Progenitor cell of endocrine pancreas (in vitro differentiated cells): ENCODE measurements at places on chromosomes 5 and 9.
A peak's percentile ranks its signal among the peaks of the same experiment; 100 is the strongest.

- DNase-seq = no peak
These were observed 555.8 kb upstream of the CDH9 start for GRCh38 chr5:27594141-27594540.

GRCh38 chr5:132190161-132190817, 37.4 kb downstream of the P4HA2 start:
- DNase-seq = no peak

- DNase-seq = no peak
These were observed 505.3 kb downstream of the CCDC171 start for GRCh38 chr9:16058131-16058549.

GRCh38 chr5:170479484-170479883, 24.3 kb upstream of the KCNIP1 start:
- no peak for DNase-seq

GRCh38 chr5:7540736-7541485, 145.0 kb downstream of the ADCY2 start:
- DNase-seq = no peak

GRCh38 chr9:71692337-71692736, 76.0 kb downstream of the CEMIP2 start:
- DNase-seq = no peak

GRCh38 chr5:158990979-158991775, 108.5 kb downstream of the EBF1 start:
- no peak for DNase-seq

DNA sequence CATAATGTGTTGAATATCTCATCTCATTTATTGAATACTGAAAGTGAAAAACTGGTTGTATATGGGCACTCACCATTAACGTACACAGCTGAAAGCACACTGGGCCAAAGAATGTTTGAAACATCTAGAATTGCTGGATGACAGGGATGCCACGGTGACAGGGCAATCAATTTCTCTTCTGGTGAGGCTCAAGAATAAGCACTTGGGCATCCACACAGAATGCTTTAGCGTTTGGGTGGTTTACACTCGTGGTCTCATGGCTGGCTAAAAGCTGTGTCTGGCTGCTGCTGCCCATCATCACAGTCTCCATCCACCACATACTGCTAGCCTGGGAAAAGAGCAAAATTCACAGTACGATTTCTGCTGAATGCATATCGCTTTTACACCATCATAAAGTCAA, 30.7 kb upstream of the IL31RA start:
- no peak for DNase-seq

DNA sequence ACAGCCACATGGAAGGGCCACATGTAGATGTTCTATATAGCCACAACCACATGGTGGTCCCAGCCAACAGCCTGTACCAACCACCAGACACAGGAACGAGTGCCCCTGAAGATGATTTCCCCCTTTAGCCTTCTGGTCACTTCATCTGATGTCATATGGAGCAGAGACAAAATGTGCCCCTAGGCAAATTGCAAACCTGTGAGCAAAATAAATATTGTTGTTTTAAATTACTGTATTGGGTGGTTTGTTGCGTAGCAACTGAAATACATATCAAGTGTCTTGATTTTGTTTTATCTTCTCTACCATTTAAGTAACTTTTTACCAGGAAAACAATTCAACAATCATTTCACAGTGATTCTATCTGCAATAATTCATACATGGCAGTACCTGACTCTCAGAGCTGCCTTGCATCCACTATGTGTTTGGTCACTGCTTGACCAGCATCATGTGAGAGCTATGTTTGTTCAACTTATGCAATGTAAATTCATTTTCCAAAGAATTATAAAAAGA, 142.5 kb upstream of the VLDLR start:
- no peak for DNase-seq

DNA sequence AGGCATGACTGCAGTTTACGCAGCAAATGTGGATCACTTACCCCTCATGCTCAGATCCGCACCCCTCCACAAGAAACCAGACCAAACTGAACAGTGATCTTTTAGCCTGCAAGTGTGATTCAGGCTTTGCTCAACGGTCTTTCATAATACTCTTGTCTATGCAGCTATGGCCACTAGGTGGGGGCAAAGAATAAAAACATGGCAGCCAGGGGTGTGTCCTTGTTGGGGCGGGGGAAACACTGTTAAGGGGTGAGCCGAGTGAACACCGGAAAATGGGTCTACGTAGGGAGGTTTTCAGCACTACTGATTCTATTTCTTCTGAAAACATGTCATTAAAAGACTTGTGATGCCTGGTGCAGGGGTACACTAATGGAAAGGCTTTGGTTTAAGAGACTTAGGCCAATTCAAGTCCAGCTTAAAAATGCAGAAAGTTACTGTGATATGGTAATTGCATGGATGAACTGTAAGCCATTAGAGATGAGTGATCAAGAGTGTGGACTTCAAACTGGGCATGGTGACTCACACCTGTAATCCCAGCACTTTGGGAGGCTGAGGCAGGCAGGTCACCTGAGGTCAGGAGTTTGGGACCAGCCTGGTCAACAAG, 49.9 kb upstream of the GPR151 start:
- peak; percentile 13 for DNase-seq

DNA sequence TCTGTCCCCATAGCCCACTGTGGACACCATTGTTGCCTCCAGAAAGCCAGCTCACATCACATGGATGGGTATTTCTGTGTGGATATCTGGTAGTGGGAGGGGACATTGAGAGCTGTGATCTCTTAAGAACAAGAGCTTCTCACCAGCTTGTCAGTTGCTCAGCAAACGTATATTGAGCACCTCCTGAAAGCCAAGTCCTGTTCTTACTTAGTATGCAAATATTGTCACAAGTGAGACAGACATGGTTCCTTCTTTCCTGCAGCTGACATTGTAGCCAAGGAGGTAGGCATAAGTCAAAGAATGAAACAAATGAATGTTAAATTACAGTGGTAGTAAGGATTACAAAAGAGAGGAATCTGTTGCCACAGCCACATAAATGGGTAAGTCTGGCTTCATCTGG, 3.8 kb downstream of the TCOF1 start:
- DNase-seq = no peak
